Stimulated activated CD4-positive, alpha-beta T cell treated with anti-CD3 and anti-CD28 coated beads, Interleukin-4, amount 100 ng/mL, for 48 hours (primary cell): ENCODE measurements at places on chromosomes 7 and 10.

DNA sequence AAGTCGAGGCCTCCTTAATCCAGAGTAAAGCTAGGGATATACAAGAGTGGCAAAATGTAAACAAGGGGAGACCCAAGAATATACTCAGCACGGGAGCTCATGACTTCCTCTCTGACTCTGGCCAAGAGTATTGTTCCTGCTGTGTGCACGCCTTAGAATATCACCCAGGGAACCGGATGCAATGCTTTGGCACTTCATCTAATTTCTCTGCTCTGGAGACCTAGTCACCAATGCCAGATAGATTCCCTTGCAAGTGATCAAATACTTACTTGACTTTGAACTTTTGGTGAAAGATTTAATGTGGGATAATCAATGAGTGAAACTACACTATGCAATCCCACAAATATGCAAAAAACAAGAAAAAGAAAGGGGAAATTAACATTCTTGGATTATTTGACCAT lies 695.5 kb downstream of the INHBA start:
- no peak for DNase-seq

- no peak for DNase-seq
Measured at GRCh38 chr7:157017149-157017548, 6.7 kb upstream of the MNX1 start.

DNA sequence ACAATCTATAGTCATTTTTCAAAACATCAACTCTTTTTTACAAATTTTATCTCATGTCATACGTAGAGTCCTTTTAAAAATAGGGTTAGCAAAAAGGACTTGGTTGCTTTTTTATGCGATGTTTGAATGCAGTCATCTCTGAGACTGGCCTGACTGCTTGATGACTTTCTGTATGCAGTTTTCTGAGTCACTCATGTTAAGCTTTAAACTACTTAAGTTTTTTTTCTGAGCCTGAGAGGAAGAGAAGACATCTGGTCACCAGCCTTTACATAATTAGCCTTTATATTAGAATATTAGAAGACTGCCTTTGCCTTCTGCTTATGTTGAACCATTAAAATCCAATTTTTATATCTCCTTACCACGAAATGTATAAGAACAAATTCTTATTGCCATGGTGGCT lies 834.4 kb upstream of the MBL2 start:
- DNase-seq: no peak

DNA sequence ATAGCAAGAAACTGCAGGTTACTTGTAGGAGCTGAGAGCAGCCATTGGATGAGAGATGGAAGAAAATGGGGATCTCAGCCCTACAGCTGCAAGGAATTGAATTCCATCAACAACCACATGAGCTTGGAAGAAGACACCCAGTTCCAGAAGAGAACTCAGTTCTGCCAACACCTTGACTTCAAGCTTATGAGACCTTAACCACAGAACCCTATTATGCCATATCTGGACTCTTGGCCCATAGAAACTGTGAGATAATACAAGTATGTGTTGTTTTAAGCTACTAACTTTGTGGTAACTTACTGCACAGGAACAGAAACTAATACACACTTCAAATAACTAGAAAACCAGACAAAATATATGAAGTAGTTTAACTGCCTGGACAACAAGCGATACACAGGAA lies 212.4 kb upstream of the CACNA2D1 start:
- no peak for DNase-seq

DNA sequence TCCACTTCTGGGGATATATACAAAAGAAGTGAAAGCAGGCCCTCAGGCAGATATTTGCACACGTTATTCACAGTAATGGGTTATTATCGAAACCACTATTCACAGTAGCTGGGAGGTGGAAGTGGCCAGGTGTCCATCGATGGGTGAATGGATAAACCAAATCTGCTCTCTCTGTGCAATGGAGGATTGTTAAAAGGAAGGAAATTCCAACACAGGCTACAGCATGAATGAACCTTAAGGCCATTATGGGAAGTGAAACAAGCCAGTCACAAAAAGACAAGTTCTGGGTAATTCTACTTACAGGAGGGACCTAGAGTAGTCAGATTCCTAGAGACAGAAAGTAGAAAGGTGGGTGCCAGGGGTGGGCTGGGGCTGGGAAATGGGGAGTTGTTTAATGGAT lies 48.5 kb upstream of the BHLHA15 start:
- no peak for DNase-seq

GRCh38 chr10:49622426-49623425 lies 8.9 kb downstream of the CHAT start:
- DNase-seq: no peak

GRCh38 chr10:17239345-17240085 lies 11.5 kb downstream of the VIM start:
- no peak for DNase-seq

- DNase-seq: no peak
Measured at GRCh38 chr7:145123502-145123901, 287.6 kb upstream of the TPK1 start.

- DNase-seq: no peak
Measured at GRCh38 chr10:124518366-124518765, 56.7 kb downstream of the LHPP start.

GRCh38 chr7:87220026-87220733 lies 648 bp upstream of the TMEM243 start:
- DNase-seq: peak; percentile 81

DNA sequence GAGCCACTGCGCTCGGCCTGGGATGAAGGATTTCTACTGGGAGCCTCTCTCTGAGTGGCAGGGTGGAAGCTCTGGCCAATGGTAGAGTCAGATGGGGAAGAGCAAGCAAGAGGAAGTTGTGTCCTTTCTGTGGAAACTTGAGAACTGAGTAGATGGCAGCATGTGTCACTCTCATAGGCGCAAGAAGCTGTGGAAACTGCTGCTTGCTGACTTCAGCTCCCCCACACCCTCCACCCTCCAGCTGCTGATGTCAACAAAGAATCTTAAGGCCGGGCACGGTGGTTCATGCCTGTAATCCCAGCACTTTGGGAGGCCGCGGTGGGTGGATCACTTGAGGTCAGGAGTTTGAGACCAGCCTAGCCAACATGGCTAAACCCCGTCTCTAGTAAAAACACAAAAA lies 39.8 kb upstream of the SRGN start:
- DNase-seq: peak; percentile 44

DNA sequence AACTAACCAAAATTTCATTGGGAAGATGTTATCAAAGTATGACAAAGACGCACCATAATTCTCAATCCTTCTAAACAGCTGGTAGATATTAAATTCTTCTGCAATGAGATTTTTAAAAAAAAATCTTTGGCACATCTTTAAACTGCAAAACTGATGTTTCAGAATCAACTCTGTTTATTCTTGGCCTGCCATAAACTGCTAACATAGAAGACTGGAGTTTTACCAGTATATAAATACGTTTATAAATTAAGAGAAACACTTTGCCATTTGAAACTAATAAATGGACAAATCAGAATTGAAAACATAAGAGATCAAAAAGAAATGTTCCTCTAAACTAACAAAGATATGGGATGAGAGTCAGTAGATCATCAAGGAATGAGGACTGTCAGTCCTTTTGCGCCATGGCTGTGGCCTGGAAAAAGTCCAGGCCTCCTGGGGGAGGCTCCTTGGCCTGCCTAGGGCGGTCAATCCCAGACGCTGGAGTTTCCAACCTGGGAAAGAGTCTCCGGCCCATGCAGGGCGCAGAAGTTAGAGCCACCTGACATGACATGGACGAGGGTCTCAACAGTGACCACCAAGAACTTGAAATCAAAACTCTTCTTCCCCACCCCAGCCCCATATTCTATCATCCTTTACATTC lies 34.2 kb upstream of the NEBL start:
- no peak for DNase-seq

DNA sequence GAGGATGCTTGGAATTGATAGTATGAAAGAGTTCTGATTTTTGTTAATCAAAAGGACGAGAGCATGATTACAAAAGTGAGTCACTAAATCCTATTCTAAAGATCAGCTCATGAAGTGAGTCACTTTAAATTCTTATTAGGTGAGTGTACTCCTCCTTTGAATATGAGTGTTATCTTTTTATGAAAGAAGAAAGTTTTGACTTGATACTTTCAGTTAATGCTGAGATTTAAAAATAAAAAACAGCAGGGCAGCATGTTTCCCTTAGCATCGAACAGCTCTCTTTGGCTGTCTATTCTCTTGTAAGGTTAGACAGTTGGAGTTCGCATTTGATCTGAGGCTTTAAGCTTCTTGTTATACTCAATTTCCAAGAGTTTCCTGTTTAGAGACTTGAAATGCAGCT lies 222.0 kb downstream of the TWIST1 start:
- no peak for DNase-seq

- DNase-seq: no peak
Measured at GRCh38 chr10:62396864-62397263, 22.7 kb downstream of the ZNF365 start.

GRCh38 chr10:126147866-126148587 lies 240.2 kb downstream of the ADAM12 start:
- DNase-seq: no peak

DNA sequence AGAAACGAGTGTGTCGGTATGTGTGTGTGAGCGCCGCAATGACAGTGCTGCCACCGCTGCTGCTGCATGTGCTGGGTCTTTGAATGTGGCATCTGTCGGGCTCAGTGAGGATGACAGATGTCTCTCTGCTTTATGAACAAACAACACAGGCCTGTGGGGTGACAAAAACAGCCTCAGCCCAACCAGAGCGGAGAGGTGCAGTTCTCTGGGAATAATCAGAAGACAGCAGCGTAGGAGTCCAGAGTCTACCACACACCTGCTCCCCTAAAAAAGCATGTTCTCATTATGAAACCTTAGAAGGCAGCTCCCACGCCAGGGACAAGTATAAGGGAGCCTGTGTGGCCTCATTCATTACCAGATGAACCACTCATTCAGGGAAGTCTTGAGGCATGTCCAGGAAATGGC lies 278.3 kb downstream of the KCNMA1 start:
- no peak for DNase-seq

DNA sequence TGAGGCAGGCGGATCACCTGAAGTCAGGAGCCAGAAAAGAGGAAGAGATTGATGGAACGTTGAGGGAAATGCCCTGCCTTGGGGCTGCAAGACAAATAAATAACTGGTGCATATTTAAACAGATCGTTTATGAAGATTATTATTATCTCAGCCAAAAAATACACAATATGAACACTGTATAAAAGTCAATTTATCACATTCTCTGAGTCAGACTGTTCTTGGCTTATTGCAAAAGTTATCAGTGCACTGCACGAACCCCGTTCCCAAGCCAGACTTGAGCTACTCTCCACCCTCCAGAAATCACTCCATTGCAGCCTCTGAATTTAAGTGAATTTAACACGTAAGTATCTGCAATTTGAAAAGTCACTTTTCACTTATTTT lies 1.6 kb downstream of the DNMBP start:
- DNase-seq: no peak

DNA sequence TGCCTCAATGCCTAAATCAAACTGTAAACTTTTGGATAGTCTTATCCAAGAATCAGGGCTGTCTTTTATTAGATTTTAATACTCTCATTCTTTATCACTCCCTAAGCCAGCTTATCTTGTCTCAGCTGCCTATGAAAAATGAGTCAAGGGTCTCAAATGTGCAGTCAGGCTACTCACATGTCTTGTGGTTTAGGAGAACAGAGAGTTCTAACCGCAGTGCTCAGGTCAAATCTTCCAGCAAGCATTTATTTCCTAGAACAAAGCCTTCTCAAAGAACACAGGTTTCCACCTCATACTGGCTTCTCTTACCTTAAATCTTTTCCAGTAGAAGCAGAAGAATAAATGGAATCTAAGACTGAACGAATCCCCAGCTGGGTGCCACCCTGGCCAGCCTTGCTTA lies 23.5 kb downstream of the HTR5A start:
- DNase-seq: no peak

GRCh38 chr7:69199661-69200060 lies 398.6 kb upstream of the AUTS2 start:
- DNase-seq: no peak

DNA sequence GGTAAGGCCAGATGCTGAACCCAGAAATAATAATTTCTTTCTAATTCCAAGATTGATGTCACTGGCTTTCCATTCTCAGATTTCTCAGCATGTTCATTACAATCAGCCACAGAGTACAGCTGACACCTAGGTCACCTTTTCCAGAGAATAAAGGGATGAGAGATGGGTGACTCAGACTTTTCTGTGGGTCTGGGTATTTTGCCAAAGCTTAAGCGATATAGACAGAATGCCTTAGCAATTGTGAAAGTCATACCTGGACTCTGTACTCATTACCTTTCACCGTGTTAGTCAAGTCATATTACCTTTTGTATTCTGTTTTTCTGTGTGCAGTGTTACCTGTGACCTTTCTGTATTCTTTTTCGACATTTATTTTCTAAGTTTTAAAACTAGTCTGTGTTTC lies 10.6 kb upstream of the PRTFDC1 start:
- no peak for DNase-seq

- DNase-seq: no peak
Measured at GRCh38 chr10:58341947-58342346, 7.1 kb downstream of the UBE2D1 start.

- no peak for DNase-seq
Measured at GRCh38 chr10:110258542-110258941, 46.2 kb downstream of the SMNDC1 start.

DNA sequence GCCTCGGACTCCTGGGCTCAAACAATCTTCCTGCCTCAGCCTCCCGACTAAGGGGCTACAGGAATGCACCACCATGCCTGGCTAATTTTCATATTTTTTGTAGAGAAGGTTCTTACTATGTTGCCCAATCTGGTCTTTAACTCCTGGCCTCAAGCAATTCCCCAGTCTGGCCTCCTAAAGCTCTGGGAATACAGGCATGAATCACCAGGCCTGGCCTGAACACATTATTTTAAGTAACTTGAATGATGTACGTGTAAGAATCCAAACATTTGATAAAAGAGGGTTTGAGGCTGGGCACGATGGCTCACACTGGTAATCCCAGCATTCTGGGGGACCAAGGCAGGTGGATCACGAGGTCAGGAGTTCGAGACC lies 13.0 kb upstream of the BAMBI start:
- no peak for DNase-seq

DNA sequence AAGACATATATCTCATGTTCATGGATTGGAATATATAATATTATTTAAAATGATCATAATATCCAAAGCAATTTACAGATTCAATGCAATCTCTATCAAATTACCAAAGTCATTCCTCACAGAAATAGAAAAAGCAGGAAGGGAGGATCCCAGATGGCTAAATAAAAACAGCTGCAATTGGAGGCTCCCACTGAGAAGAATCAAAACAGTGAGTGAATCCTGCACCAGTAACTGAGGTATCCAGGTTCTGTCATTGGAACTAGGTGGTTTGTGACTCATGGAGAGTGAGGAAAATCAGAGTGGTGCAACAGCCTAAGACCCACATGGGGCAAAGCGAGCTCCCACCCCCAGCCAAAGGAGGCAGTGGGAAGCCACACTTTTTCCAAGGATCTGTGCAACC lies 128.4 kb downstream of the MTERF1 start:
- no peak for DNase-seq

- no peak for DNase-seq
Measured at GRCh38 chr7:130491841-130492522, at the start of gene MEST. TSS of gene MEST (plus strand) at chr7:130492085. CDS start at chr7:130492314, 229 bp downstream.
